ENCODE measurements at places on chromosomes 11 and 22. TPM values are rescaled to one million over a fixed set of nuclear protein-coding genes. Genes with fewer than 3 reads are reported as not detected.

GRCh38 chr22:17910561-17911311 is 113.6 kb downstream of the MICAL3 start:
- DNase-seq: peak; percentile 72

DNA sequence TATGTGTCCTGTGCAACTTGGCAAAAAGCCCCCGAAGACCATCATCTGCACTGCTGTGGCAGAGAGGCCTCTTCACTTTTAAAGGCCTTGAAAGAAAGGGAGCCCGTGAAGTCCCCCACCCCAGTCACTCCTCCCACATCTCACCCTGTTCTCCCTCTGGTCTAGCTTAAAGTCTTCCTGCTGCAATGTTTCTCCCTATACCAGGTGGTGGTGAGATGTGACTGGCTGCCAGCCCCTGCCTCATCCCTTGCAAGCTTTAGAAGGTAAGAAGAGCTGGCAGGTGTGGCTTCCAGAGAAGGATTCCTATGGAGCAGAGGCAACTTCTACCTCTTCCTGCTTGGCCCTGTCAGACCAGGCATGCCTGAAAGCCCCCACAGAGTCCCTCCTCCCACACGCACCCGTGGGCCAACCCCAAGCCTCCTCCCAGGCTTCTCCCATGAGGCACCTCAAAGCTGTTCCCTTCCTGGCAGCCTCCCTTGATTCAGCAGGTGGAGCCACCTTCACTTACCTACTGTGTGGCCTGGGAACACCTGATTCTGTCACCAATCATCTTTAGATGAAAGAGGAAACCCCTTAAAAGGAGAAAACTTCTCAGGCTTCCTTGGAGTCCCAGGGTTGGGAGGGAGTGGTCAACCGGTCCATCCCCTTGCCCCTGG is 4.0 kb upstream of the TRIM29 start:
- no peak for DNase-seq

- no peak for DNase-seq
Observed at GRCh38 chr11:119111361-119111925, 4.3 kb downstream of the C2CD2L start.

DNA sequence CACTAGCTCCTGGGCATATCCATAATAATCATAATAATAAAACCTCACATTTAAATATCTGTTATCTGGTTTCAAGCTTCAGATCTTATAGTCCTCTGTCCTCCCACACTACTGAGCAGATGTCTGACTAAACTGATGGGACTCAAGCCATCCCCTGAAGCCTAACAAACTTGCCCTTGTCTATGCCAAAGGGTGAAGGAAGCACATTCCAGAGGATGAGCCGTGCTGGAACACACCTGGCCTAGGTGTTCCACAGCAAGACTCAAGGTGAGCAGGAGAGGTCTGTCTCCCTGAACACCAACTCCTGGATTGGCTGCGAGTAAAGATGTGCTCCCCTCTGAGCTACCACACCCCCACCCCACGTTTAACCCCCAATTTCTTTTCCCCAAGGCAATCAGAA is 14.7 kb downstream of the SCUBE2 start:
- no peak for DNase-seq

The OR51G2 gene
- not detected for total RNA-seq

The JAML gene
- 12.2 TPM for total RNA-seq

The CYTH4 gene
- total RNA-seq: 13.2 TPM

The GALNT18 gene
- 12.9 TPM for total RNA-seq

Data from skin of body (tissue), 3 donors.